ENCODE measurements at places on chromosomes 7 and 10.

GRCh38 chr7:151416112-151416940 is 6.5 kb upstream of the WDR86 start:
- no peak for ATAC-seq

DNA sequence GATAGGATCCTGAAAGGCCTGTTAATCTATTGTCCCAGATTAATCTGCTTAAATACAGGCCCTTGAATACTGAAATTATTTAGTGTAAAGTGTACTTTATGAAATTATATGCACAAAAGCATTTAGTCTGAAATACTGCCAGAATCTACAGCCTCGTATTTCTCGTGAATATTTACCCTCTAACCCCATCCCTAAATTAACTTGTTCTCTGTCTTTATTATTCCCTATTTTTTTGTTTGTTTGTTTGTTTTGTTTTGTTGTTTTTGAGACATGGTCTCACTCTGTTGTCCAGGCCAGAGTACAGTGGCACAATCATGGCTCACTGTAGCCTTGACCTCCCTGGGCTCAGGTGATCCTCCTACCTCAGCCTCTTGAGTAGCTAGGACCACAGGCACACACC is 2.7 kb upstream of the CPED1 start:
- ATAC-seq, result no peak

GRCh38 chr7:108461840-108462239 is 5.6 kb upstream of the NRCAM start:
- ATAC-seq, result no peak

- no peak for ATAC-seq
Measured at GRCh38 chr10:90999512-91000172, 78.8 kb upstream of the ANKRD1 start.

DNA sequence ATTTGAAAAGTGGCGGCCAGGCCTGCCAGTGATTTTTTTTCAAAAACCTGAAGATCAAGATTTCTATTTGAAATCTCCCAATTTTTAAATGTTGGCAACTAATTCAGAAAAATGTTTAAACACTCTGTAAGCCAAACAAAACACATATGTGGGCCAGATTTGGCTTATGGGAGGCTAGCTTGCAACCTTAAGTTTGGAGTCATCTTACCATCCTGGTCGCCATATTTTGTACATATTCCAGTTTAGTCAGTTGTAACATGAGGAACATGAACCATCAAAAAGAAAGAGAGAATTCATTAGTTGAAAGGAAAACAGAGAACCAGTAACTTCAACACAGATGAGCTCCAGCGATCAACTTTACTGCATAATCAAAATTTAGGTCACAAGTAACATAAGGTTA is 115.4 kb downstream of the TMEM26 start:
- no peak for ATAC-seq

DNA sequence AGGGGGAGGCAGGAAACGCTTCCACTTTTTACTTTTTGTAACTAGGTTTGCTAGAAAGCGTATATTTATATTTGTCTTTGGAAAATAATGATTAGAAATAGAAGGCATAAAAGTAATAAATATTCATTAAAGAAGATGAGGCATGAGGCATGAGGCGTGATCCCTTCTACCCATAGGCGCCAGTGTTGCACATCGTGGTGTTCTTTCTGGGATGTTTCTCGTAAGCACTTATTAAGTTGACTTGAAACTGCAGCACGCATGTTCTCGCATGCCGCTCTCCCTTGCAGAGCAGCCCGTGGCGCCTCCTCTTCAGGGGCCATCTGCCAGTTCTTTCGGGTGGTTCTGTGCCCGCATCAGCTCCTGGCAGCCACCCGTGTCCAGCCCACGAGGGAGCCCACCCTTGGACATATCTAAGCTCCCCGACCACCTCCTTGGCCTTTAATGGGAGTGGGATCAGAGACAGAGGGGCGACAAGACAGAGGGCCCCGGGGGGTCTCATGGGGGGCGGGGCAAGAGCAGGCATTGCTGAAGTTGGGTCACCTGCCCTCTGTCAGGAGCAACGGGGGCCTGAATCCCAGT is 28.5 kb upstream of the CSGALNACT2 start:
- ATAC-seq, result no peak

GRCh38 chr7:87356448-87356847 is 11.0 kb downstream of the CROT start:
- ATAC-seq, result no peak

DNA sequence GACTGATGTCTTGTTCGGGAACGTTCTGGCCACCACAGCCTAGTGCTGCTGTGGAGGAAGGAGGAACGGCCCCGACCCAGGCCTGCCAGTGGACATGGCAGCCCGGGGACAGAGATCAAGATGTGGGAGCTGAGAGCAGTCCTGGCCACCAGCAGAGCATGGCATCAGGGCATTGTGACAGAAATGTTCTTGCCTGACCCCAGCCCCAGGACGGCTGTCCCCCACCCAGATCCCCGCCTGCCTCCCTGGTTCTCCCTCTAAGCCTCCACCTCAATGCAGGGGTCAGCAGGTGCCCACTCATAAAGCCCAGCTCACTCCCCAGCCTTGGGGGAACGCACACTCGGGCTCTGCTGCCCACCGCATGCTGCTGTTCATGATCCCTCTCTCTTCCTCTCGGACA is 42.9 kb upstream of the HSPA12A start:
- ATAC-seq, result no peak

DNA sequence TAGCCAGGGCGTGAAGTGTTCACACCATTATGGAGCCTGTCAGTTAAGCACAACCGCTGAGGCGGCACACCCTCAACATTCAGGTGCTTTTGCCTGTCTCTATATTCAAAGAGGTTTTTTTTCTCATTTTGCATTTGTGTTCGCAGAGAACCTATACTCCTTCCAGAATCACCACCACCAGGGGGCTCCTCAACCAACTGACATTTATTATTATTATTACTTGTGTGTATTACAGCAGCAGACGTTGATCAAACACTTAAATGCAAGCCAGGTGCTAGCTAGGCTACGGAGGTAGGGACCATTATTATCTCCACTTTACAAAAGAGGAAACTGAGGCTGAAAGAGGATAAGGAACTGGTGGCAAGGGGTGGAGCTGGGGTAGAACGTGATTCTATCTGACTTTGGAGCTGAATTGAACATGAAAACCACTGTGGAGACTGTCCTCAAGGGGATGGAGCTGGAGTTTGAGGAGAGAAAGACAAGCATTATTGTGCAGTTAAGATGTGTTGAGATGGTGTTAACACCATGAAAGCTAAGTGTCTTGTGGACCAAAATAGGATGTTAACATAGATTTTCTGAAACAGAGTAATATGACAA is 133.8 kb upstream of the PLXNA4 start:
- no peak for ATAC-seq

DNA sequence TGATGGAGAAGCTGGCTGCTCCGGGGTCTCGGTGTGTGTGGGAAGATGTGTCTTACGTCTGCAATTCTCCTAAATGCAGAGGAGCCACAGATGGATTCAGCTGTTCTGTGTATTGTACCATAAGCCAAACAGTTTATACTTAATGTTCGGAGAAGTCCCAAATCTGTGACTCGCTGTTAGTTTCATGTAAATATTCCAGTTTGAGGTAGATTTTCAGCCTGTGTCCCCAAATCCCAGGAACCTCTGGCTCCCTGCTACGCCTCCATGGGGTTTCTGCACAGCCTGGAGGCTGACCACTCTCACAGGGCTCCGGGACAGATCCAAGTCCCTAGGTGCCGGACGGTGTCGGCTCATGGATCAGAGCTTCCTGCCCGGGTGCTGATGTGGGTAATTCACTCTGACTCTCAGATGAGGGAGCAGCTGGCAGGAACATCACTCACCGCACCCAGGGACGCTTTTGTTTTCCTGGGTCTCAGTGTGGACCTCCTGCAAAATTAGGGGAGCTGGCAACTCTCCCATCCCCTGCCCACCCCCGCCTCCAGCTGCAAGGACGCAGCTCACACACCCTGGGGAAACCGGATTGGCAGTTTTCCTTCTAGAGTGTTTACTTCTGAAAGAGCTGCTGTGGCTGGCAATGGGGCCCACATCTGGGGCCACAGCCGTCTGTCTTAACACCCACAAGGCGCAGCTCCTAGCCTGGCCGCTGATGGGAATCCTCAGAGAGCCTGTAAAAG is 421.1 kb upstream of the FOXK1 start:
- no peak for ATAC-seq

GRCh38 chr7:94633014-94633341 is 23.0 kb downstream of the SGCE start:
- no peak for ATAC-seq

GRCh38 chr7:158731761-158732160 is 27.2 kb upstream of the NCAPG2 start:
- ATAC-seq, result no peak

- ATAC-seq, result no peak
Measured at GRCh38 chr10:132738454-132739224, 47.3 kb downstream of the NKX6-2 start.

DNA sequence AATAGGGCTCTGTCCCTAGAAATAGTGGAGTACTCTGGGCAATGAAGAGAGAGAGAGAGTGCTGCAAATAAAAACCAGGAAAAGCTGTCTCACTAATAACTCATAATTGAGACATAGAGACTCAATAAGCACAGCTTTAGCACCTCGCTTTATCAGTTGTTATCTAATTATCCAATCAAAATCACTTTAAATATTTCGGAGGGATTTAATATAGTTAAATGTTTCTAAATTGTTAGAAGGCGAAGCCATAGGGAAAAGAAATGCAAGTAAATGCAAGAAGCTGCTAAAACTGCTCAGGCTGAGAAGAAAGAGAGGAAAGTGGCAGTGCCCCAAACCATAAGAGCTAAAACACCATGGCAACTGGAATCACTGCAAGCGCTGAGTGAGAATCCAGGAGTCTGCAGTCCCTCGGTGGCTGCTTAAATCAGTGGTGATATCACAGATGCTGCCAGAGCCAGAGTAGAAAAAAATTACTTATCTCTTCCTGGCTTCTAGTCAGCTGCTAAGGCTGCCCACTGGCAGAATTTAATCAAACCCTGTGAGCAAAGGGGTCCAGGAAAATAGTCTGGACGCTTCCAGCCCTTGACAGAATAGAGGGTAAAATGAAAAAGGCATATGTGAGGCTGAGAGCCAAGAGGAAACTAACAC is 150.4 kb upstream of the CHRM2 start:
- ATAC-seq, result no peak

DNA sequence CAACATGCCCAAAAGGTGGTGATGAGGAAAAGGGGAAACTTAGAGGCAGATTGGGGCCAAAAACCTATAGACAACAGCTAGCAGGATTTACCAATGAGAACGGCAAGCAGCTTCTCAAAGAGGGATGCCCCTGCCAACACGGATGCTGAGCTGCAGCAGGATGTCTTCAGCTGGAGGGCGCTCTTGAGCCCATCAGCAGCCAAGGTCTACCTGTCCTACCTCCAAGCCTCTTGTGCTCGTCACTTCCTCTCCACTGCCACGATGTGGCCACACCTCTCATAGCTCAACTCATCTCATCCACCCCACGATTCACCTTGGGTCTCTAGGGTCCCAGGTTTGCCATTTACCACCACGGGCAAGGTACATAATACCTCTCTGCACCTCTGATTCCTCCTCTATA is 36.5 kb downstream of the DLG5 start:
- ATAC-seq, result peak; percentile 16

DNA sequence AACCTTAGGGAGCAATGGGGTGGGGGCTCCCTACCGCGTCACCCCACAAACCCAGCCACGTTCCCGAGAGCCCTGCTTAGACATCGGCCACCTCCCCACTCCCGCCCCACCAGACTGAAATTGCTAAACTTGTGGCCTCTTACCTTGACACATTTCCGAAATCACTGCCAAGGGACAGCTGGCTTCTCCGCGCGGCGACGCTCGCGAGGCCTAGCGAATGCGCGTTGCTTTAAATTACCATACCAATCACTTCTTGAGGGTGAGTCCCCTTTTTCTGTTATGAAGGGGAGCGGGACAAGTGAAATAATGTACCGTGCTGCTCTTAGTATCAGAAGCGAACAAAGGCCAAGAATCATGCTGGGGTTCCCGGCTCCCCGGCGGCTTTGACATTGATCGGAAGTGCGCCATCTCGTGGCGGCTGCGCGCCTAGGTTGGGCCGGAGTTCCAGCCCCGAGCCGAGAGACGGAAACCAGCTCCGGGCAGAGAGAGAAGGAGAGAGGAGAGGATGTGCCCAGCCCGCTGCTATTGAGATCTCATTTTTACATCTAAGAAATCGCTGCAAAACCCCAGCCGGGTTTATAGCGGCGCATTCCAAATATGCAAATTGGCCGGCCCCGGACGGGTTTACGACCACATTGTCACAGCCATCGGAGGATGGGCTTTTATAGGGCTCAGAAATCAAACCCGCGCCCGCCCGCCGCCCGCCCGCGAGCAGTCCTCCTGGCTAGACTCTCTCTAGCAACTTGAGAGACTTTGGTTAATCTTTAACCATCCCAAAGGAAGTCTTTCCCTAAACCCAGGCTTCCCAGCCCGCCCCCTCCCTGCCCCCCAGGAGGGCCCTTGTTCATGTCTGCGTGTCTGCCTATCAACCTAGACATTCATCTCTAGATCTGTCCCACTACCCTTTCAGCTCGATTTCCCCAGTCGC is 5.3 kb downstream of the HOXA11 start:
- ATAC-seq, result peak; percentile 60

DNA sequence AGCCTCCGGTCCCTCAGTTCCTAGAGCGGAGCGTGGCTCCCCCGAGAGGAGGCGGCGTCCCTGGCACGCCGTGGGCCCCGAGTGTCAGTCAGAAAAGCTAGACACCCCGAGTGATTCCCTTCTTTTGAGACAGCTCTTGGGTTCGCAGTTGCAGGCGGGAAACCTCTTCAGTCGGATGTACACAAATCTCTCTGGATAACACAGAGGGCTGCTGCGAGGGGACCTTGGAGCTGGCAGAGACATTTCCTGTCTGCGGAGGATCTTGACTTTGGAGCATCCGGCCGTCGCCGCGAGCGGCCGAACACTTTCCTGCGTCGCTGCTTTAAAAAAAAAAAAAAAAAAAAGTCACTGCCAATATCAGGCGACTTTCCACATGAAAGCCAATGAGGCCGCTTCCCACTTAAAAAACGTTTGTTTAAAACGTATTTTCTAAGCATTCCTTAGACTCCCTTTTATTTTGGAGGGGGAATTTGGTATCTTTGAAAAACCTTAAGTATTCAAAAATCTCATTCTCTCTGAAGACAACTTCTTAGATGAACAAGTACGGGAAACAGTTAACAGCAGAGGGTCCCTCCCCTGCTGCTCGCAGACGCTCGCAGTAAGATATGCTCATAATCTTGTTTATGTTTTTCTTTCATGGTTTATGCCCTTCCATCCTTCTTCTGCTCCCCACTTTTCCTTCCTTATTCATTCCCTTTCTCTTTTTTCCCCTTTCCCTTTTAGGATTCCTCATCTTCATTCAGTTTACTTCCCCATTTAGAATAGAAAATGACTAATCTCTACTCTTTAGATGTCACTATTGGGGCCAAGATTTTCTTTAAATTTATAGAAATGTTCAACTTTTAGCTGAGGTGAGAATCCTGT is 10.0 kb downstream of the HHEX start:
- peak; percentile 33 for ATAC-seq

- peak; percentile 34 for ATAC-seq
Measured at GRCh38 chr7:108459922-108460551, 3.8 kb upstream of the NRCAM start.
